ENCODE measurements at places on chromosomes 16 and 17.
A peak's percentile ranks its signal among the peaks of the same experiment; 100 is the strongest.

DNA sequence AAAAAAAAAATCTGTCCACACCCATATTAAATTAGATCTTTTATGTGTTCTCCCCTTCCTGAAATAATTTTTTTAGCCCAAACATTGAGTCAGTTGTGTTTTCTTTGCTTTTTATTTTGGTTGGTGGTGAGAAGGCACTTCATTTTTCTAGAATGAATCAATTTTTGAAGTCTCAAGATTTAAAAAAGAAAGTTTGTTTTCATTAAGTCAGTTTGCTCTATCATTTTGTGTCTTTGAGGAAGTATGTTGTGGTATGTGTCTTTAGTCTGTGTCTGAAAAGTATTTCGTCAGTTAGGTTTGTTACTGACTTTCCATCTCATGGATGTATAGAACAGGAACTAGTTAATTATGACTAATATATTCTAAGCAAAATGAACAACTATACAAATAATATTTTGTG, 3.8 kb downstream of the IGF2BP1 start:
- DNase-seq: no peak

GRCh38 chr17:61784510-61784909, 78.8 kb downstream of the BRIP1 start:
- no peak for DNase-seq

GRCh38 chr16:78460428-78460827, 361.0 kb downstream of the WWOX start:
- no peak for DNase-seq

- DNase-seq: no peak
Observed at GRCh38 chr16:25817876-25818275, 126.1 kb downstream of the HS3ST4 start.

DNA sequence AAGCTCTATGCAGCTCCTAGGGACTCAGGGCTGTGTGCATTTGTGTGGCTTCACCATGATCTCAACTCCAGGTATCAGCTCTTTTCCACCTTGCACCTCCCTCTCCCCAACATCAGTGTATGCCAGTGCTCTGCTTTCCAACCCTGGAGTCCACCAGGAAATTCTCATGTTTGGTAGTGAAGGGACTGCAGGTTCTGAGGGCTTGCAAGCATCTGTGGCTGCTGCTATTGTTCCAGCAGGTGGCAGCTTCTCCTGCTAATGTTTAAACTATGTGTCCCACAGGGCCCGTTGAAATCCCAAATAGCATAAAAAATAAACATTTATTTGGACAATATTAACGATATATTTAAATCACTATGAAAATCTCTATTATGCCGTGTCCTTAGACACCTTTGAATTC, 82.0 kb downstream of the RGS9 start:
- no peak for DNase-seq

DNA sequence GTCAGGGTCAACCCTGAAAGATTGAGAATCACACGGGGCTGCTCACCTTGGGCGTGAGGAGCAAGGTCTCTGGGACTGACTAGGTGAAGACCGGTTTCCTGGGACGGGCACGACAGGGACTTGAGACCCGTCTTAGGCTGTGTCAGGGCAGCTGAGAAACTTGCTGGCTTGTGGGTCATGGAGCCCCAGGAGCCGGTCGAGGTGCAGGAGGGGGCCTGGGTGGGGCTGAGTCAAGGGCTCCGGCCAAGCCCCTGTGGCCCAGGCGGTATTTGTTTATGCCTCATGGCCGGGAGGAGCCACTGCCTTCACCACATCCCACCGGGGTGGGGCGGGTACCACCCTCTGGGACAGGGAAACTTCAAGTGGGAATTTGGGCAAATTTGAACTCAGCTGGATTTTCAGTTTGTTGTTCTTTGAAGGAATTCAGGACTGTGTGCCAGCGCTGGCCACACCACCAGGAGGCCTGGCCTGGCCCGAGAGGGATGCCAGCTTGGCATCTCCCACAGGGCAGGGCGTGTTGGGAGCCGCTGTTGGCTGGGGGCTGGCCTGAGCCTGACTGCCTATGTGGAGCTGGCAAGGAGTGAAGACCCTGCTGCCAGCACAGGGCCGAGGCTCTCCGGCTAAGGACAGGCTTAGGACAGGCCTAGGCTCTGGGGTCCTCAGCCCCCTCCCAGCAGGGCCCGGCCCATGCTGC, 116.1 kb downstream of the METRNL start:
- peak; percentile 76 for DNase-seq

- no peak for DNase-seq
Observed at GRCh38 chr16:624526-625070, 6.2 kb upstream of the WFIKKN1 start.
